ENCODE measurements at places on chromosomes 7 and 10.

- peak; percentile 86 for DNase-seq
Observed at GRCh38 chr7:102439963-102440795, 6.8 kb downstream of the ORAI2 start.

GRCh38 chr10:132061030-132061429 lies 4.7 kb upstream of the JAKMIP3 start:
- DNase-seq: no peak

DNA sequence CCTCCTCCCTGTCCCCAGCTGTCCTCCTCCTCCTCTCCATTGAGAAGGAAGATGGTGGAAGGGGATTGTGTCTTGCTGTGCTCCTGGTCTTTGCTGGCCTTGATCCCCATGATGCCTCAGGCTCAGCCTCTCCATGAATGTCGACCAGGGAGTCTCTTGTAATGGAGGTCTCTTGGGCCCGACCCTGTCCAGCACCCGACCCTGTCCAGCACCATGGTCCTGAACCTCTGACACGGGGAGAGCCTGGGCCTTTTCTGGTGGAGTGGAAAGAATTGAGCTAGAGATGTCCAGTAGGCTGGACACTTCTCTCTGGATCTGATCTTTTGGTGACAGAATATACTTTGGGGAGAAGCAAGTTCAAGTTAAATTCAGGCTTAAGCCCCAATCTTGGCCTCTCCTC lies 42.3 kb upstream of the HMX3 start:
- DNase-seq: no peak

DNA sequence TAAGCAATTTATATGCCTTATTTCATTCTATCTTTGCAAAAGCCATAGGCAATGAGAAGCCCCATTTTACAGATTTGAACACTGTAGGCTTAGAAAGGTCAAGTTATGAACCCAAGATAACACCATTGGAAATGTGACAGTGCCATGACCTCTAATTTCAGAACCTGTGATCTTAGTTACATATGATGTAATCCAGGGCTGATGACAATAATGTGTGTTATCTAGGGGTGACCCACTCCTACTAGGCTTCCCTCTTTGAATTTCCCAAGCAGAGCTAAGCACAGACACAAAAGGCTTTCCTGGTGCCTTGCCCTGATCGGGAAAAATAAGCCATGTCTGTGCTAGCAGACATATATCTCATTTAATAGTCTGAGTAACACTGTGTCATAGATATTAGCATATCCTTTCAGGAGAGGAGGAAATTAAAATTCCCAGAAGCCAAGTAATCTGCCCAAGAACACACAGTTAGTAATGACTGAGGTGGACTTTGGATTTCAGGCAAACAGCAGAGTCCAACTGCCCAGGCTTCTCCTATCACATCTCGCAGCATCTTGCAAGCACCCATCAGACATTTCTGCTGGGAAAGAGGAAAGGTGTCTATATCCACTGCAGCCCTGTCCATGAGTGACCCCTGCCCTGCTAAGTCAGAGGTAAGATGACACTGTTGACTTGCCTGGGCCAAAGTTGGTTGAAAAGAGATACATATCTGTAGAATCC lies 2.8 kb upstream of the TECTB start:
- DNase-seq: no peak

DNA sequence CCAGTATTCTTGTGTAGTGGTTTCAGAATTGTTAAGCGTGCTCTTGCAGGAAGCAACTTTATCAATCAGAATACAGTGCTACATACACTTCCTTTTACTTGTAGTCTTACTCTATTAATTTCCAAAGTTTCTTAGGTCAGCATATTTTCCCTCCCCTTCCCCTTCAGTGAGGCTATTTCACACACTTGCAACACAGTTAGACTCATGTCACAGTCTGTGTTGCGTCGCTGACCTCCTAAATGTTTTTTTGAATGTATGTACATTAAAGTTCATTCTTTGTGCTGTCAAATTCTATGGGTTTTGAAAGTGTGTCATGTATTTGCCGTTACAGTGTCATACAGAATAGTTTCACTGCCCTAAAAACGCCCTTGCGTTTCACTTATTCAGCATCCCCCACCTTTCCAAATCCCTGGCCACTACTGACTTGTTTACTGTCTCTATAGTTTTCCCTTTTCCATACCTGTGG lies 5.4 kb upstream of the HKDC1 start:
- DNase-seq: no peak

DNA sequence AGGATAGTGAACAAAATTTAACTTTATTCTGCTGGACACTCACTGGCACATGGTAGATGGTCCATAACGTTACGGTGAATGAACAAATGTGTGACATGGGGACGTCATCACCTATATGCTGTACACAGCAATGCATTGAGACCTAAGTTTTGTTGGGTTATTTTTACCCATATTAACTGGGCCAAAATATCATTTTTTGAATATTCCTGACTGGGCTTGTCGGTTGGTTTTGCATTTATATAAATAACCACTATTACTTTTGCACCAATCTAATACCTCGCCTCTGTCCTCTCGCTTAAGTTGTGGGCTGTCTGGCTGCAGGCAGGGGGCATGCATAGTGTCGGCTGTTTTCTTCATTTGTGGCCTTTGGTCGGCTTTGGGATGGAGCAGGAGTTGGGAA lies 161.7 kb downstream of the USP6NL start:
- no peak for DNase-seq

DNA sequence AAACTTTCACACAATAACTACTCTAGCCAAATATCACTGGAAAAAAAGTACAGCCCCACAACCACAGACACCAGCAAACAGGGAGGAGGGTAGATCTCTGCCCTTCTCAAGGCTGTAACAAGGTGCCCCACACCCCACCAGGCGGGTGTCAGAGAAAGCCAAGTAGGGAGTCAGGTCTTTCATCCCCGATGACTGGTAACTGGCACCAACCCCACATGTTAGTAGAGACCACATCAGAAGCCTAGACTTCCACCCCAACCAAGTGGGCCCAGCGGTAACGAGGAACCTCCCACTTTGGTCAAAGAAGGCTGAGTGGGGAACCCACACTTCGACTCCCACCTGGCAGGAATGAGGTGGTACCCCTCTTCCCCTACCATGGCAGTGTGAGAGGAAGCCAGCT lies 16.4 kb upstream of the RUFY2 start:
- DNase-seq: no peak

DNA sequence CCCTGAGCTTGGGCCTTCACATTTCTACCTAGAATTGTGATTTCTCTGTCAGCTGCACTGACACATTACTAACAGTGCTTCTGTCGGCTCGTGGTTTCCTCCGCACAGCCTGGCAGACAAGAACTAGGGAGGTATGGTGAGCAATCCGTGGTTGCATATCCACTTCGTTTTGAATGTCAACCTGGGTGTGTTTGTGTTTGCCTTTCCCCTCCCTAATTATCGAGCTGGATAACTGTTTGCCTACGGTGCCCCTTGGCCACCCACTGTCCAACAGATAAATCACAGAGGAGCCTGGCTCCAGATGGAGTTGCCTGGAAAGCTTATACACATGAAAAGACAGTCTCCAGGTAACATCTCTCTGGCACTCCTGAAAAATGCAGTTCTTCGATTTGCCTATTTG lies 228.8 kb downstream of the TRIL start:
- no peak for DNase-seq

GRCh38 chr10:77158666-77159065 lies 478.9 kb downstream of the KCNMA1 start:
- no peak for DNase-seq

GRCh38 chr10:9965341-9965740 lies 1052.3 kb upstream of the CELF2 start:
- DNase-seq: no peak

GRCh38 chr7:6221340-6222319 lies 50.8 kb downstream of the CYTH3 start:
- DNase-seq: no peak

DNA sequence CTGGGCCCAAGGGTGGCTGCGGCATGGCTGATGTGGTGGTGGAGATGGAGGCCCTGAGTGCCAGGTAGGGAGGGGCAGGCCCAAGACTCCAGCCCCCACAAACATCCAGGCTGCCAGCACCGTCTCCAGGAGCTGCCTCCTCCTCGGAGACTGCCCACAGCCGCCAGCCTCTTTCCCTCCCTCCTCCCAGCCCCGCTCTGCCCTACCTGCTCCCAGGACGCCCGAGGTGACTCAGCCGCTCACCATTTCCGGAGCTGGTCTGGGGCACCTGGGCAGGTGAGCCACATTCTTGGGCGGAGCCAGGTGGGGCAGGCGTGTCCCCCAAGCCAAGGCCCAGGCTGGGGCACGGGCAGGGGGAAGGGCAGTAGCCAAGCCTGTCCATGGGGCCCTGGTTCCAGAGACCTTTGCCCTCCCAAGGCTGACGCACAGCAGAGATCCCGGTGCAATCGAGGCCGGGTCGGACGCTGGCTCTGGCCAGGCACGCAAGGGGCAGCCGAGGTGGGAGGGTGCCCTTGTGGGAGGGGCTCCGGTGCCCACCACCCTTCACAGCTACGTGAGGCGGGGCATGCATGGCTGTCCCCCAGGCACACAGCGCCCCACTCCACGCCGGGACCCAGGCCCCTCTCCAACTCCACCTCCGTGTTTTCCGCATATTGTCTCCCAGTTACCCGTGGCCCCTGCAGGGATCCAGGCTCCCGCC lies 8.8 kb downstream of the ADAP1 start:
- DNase-seq: no peak

DNA sequence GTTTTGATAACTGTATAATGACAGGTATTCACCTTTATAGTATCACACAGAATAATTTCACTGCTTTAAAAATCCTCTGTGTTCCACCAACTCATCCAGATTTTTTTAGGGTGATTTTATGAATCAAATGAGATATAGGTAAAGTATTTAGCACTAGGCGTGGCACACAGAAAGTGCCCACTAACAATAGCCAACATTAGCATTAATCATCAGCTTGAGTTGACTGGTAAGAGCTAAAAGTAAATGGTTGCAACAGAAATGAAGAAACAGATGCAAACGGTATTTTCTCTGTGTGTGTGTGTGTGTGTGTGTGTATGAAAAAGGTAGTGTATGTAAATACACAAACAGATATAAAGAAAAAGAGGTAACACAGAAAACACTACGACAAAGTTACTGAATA lies 378.8 kb upstream of the ETV1 start:
- no peak for DNase-seq

- DNase-seq: no peak
Observed at GRCh38 chr7:38229884-38230642, 43.4 kb downstream of the TARP start.

GRCh38 chr7:359226-359765 lies 69.3 kb downstream of the FOXL3 start:
- DNase-seq: no peak

DNA sequence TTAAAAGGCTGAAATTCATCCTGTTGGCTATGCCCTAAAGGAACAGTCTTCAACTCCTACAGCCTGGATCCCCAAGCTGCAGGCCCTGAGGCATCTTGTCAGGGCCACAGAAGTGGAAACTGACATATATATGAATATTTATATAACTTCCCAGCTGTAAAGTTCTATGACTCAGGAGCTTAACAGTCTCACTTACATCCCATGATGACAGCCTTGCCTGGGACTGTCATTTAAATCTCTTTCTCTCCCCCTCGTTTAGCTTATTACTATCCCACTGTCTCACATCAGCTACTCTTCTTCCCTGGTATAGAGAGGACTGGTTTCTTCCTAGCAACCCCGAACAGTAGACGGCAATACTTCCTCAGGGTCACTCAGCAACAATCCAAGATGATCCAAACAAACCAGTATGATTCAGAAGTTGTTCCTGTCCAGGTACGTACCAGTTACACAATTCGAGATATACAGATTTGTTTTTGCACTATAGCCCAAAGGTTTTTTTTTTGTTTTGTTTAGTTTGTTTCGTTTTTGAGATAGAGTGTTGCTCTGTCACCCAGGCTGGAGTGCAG lies 22.7 kb downstream of the KIAA1549 start:
- DNase-seq: no peak

DNA sequence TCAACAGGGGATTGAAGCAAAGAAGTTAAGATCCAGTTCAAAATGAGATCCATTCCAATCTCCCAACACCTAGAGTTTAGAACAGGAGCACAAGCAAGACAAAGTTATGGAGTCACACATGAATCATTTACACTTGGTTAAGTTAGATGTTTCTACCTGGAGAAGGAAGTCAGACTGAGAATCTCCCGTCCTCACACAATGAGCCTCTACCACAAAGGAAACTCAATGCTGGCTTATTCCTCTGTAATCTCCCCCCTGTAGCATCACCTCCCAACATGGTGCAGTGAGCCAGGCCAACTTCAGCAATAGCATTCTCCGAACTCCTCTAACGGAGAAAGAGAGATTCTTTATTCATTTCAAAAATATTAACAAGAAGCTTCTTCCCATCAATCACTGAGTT lies 82.2 kb downstream of the ELMO1 start:
- DNase-seq: no peak

DNA sequence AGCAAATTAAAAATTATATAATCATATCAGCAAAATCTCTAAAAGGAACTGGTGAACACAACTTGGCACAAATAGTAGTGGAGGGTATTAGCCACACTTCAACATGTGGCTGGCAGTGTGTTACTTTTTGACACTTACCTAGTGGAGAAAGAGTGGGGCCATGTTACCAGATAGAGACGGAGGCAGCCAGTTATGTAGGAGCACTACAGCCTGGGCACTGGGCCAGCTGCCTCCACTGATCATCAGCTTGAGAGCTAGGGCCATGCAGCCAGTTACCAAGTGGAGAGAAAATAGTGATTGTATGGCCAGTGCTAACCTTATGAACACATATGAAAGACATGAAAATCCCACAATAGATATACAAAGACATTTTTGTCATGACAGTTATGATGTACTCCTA lies 243.1 kb downstream of the CTNNA3 start:
- DNase-seq: no peak

DNA sequence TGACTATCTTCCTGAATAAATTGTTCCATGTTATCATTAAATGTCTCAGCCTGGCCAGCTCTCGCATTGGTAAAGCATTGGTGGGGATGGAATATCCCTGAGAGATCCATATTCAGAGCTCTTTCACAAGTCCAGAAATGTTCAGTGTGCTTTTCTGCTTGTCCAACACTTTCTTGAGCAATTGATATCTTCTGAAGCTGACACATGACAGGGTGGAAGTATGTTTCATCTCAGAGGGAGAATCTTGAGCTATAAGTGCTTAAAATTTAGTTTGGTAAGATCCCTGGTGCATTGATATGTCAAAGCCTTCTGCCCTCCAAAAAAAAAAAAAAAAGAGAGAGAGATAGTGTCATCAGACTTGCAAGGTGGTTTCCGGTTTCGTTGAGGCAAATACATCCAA lies 7.4 kb downstream of the IFIT3 start:
- DNase-seq: no peak

- no peak for DNase-seq
Observed at GRCh38 chr10:88848499-88848898, 3.1 kb downstream of the ANKRD22 start.

- DNase-seq: no peak
Observed at GRCh38 chr10:124574456-124575070, 112.9 kb downstream of the LHPP start.

Data from SJSA1 (cell line).